ENCODE measurements at places on chromosomes 5 and 9. TPM values are rescaled to one million over a fixed set of nuclear protein-coding genes. Genes with fewer than 3 reads are reported as not detected.
A peak's percentile ranks its signal among the peaks of the same experiment; 100 is the strongest.

Gene OTULINL
- 3.4 TPM for total RNA-seq

GRCh38 chr5:179730852-179731251, 1.8 kb upstream of the MAML1 start:
- peaks cover 3% of the 10 kb centered on the region for H3K27me3 ChIP-seq
- no peak overlapping the region for H3K27ac ChIP-seq
- H3K4me3 ChIP-seq, result peak overlapping the region; percentile 64
- H3K36me3 ChIP-seq, result peaks cover 7% of the 10 kb centered on the region
- no peak for DNase-seq
- peaks cover 19% of the 10 kb centered on the region for H3K4me1 ChIP-seq

- no peak overlapping the region for H3K27ac ChIP-seq
- no peak overlapping the region for H3K4me3 ChIP-seq
- H3K27me3 ChIP-seq, result no peaks in the 10 kb centered on the region
- H3K36me3 ChIP-seq, result no peaks in the 10 kb centered on the region
These were observed 232.4 kb downstream of the PCSK1 start for GRCh38 chr5:96200641-96201040.

DNA sequence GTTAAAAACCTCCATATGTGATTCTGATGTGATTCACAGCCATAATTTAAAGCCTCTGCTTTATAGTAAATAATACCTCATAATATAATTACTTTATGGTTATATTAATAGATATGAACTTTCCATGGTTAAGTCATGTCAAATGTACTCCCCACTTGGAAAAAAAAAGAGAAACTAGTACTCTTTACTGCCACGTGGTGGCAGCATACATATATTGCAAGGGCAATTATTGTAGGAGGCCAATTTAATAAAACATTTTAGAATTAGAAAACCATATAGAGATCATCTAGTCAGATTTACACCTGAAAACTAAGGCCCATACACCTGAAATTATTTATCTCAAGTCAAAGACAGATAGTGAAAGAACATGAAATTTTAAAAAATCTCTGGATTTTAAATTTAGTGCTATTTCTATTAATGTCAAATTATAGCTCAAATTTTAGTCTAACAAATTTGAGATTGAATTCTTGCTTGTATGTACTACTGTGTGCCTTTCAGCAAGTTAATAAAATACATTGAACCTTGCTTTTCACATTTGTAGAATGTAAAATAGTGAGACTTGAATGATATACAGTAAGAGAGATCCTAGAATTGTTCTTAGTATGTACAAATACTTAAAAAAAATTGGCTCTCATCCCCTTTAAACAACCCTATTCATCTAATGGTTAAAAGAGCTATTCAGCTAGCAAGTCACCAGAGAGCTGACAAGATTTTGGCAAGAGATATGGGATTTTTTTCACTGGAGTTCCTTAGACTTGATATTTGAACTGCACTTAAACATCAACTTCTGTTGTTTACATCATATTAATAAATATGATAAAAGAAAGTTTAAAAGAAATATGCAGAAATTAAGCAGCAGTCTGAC, 603.8 kb downstream of the TLE4 start:
- peaks cover 7% of the 10 kb centered on the region for H3K4me1 ChIP-seq
- H3K27me3 ChIP-seq, result no peaks in the 10 kb centered on the region
- no peak overlapping the region for H3K4me3 ChIP-seq
- DNase-seq, result peak; percentile 9
- H3K27ac ChIP-seq, result no peak overlapping the region

DNA sequence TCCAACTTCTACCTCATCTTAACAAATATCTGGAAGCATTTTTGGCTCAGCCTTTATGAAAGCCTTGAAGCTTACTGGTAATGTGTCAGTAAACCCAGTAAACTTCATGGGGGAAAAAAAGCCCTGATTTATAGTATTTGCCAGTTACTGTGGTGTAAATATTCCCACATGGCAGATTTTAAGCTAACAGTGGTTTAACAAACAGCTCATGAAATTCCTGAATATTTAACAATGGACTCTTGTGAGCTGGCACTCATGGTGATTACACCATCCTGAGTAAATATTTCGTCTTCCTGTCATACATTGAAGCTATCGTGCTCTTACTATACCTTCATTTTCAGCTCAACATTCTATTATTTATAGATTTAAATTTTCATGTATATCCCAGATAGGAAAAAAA, 57.0 kb upstream of the ACOT12 start:
- no peak overlapping the region for H3K4me3 ChIP-seq
- DNase-seq, result no peak
- H3K4me1 ChIP-seq, result no peaks in the 10 kb centered on the region
- peaks cover 22% of the 10 kb centered on the region for H3K36me3 ChIP-seq

- DNase-seq, result no peak
- peaks cover 16% of the 10 kb centered on the region for H3K36me3 ChIP-seq
- no peak overlapping the region for H3K27ac ChIP-seq
These were observed 580.2 kb downstream of the CCDC171 start for GRCh38 chr9:16133032-16133431.
